ENCODE measurements at places on chromosomes 3 and 15. TPM values are rescaled to one million over a fixed set of nuclear protein-coding genes. Genes with fewer than 3 reads are reported as not detected.

The TRPM1 gene
- not detected for total RNA-seq

The B3GALNT1 gene
- 16.4 TPM for total RNA-seq

GRCh38 chr15:62782071-62782841 lies 260.3 kb upstream of the TPM1 start:
- no peak for DNase-seq

- DNase-seq, result no peak
Observed at GRCh38 chr3:14514323-14514720, 25.8 kb downstream of the GRIP2 start.

DNA sequence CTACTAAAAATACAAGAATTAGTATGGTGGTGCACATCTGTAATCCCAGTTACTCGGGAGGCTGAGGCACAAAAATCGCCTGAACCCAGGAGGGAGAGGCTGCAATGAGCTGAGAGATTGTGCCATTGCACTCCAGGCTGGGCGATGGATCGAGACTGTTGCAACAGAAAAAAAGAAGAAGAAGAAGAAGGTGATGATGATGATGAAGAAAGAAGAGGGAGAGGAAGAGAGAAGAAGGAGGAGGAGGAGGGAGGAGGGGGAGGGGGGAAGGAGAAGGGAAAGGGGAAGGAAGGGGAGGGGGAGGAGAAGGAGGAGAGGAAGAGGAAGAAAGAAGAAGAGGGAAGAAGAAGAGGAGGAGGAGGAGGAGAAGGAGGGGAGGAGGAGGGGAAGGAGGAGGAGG lies 33.2 kb upstream of the ZNF710 start:
- no peak for DNase-seq

The GUCA1C gene
- not detected for total RNA-seq

DNA sequence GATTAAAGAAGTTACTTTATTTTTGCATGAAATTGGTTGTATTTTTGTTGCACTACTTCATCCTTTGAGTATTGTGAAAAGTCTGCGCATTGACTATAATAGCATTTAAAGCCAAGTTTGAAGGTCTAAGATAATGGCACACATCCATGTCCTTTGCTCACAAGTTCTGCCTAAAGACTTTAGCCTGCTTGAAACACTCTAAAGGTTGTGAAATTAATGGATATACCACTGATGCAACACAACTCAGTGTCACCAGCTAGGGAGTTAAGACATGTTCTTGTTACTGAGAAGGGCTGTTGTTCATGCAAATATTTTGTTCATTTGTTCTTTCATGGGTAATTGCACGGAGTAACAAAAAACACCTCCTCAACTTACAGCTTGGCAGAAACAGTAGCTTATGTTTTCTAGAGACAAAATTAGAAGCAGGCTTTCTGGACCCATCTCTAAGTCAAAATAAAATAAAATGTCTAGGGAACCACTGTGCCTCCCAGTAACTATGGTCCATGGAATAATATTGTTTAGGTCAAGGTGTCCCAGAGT lies 83.9 kb downstream of the PPARG start:
- no peak for DNase-seq

DNA sequence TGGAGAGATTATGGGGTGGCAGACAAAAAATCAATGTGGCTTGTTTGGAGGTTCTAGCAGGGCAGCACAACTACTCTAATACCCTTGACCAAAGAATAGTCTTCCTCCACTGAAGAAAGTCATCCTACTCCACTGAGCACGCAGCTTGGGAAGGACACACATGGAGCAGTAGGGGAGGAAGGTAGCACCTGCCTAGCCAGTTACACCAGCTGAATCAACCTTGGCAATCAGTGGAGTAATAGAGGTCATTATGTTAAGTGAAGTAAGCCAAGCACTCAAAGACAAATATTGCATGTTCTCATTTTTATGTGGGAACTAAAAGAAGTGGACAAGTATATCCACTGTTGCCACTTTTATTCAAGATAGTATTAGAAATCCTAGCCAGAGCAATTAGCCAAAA lies 555.8 kb upstream of the ALCAM start:
- no peak for DNase-seq

GRCh38 chr3:30611613-30612436 lies 5.4 kb downstream of the TGFBR2 start:
- DNase-seq, result no peak

The SLC12A1 gene
- total RNA-seq, result not detected

The CMTM8 gene
- 5.4 TPM for total RNA-seq

DNA sequence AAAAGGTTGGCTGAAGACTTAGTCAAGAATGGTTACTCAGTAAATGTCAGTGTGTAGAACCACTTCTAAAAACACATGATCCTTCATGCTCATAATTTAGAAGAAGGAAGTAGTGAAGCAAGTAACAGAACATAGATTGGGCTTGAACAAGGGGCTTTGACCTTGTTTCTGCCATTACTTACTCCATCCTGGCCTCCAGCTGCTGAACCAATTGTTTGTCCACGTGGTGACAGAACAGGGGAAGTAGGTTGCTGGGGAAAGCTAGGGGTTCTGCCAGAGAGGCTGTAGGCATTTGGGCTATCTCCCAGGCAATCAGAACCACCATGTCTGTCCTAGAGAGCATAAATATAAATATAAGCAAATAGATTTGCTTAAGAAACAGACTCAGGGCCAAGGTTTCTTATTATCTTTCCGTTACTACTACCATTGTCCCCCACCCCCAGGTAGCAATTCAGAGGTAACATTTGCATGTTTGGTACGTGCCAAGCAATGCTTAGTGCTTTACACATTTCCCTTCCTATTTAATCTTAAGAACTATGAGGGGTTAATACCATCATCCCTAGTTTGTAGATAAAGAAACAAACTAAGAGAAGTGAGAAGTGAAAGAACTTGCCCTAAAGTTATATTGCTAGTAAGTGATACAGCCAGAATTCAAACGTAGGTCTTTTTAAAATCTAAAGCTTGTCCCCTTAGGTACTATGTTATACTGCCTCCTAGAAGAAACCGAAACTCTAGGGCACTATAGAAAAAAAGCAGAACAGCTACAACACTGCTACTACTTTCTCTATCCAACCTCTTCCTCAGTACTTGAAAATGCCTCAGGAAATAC lies 3.0 kb upstream of the SPG11 start:
- DNase-seq, result no peak

GRCh38 chr15:57890351-57890750 lies 175.2 kb downstream of the ALDH1A2 start:
- DNase-seq, result no peak

GRCh38 chr3:158574646-158575045 lies 3.7 kb downstream of the MLF1 start:
- no peak for DNase-seq

DNA sequence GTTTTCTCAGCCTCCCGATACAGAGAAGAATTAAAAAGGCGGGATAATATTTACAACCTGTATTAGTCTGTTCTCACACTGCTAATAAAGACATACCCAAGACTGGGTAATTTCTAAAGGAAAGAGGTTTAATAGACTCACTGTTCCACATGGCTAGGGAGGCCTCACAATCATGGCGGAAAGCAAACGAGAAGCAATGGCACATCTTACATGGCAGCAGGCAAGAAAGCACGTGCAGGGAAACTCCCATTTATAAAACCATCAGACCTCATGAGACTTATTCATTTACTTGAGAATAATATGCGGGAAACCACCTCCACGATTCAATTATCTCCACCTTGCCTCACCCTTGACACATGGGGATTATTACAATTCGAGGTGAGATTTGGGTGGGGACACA lies 27.5 kb upstream of the RPL39L start:
- no peak for DNase-seq

The GRK7 gene
- total RNA-seq, result not detected

- no peak for DNase-seq
Observed at GRCh38 chr3:156251424-156251823, 131.0 kb downstream of the KCNAB1 start.

The SNTN gene
- total RNA-seq, result not detected

DNA sequence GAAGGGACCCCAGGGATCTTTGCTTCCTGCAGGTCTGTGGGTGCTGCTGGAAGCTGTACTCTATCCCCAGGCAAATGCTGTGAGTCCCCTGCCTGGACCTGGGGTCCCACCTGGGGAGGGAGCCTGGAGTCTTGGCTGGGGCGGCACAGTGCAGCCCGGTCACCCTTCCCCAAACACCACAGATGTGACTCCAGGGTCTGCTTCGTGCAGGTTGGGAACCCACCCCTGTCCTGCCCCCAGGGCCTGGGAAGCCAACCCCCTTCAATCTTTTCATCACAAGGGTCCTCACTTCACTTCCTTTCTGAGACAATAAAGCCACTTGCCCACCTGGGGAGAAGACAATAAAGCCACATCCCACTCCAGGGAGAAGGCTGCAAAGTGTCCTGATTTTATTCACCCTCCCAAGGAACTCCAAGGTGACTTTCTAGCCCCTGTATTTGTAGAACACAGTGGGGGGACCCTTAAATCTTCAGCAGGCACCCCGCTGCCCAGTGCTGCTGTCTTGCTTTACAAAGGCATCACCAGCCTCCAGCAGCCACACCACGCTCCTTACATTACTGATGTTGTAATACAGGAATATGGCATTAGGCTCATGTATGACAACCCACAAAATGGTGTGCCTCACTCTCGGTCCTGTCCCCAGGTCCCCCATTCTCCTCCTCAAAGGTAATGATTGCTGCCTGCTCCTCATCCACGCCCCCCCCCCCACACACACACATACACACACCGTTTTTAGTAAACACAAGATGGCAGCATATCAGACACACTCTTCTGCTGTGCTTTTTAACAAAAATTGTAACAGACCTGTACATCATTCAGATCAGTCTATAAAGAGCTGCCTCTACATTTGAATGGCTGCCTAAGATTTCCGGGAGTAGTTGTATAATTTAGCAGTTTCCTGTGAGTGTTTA lies 9.9 kb downstream of the C3orf22 start:
- DNase-seq, result no peak

- no peak for DNase-seq
Observed at GRCh38 chr3:179671747-179672242, 19.0 kb downstream of the USP13 start.

All from activated naive CD8-positive, alpha-beta T cell treated with anti-CD3 and anti-CD28 coated beads for 36 hours (primary cell).